ENCODE measurements at places on chromosomes 16 and 17. TPM values are rescaled to one million over a fixed set of nuclear protein-coding genes. Genes with fewer than 3 reads are reported as not detected.

Gene ANKRD40CL
- not detected for polyA plus RNA-seq

Gene CCL22
- polyA plus RNA-seq, result not detected

Gene SMIM36
- polyA plus RNA-seq, result not detected

- no peak for DNase-seq
Measured at GRCh38 chr16:11386791-11387546, 41.7 kb downstream of the RMI2 start.

- no peak for DNase-seq
Measured at GRCh38 chr16:79656553-79657115, 56.1 kb upstream of the MAF start.

DNA sequence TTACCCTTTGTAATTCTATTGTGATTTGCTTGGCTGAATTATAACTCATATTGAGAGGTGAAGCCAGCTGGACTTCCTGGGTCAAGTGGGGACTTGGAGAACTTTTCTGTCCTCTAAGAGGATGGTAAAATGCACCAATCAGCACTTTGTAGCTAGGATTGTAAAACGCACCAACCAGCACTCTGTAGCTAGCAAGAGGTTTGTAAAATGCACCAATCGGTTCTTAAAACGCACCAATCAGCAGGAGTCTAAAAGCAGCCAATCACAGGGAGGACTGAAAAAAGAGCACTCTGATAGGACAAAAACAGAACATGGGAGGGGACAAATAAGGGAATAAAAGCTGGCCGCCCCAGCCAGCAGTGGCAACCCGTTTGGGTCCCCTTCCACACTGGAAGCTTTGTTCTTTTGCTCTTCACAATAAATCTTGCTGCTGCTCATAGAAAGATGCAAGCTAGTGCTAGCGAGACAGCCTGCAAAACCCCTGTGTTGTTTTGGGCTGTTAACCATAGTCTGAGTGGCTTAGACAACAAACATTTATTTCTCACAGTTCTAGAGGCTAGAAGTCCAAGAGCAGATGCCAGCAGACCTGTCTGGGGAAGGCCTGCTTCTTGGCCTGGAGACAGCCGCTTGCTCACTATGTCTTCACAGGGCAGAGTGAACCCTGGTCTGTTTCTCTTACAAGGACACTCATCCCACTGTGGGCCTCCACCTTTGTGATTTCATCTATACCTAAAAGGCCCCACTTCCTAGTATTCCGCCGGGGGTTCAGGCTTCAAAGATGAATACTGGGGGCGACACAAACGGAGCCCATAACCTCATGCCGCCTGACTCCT, 39.0 kb upstream of the CRISPLD2 start:
- no peak for DNase-seq

DNA sequence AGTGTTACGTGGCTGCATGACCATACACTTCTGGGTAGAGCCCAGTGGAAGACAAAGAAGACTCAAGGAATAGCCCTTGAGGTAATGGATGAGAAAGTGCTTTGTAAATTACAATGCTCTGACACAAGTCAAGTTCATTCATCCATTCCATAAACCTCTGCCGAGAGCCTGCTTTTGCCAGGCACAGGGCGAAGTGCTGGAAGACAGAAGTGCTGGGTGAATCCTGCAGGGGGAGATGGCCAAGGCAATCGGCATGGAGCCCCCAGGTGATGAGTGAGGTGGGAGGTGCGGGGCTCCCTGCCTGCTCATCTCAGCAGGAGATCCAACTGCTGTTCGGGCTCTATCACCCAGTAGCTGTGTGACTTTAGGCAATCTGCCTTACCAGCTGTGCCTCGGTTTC, 2.8 kb upstream of the SOCS3 start:
- DNase-seq, result no peak

- DNase-seq, result no peak
Measured at GRCh38 chr17:46976626-46977270, 2.3 kb downstream of the RPRML start.

DNA sequence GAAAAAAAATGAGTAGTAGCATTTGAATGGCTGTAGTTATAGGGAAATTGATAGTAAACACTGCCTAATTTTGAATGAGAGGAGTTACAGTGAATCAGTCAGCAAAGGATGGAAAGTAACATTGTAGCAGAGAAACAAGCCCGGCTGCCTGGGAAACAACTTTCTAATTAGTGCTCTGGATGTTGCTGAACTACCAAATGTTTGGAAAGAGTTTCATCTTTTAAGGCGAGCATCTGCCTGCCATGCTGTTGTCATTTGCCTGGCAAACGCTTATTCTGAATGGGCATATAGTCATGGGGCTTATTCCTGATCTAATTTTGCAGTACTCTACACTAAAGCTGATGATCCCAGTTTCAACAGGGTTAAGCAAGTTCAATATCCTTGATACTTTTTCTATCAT, 138.6 kb downstream of the CDH11 start:
- DNase-seq, result no peak

GRCh38 chr17:51423421-51424160, 163.2 kb downstream of the UTP18 start:
- no peak for DNase-seq

DNA sequence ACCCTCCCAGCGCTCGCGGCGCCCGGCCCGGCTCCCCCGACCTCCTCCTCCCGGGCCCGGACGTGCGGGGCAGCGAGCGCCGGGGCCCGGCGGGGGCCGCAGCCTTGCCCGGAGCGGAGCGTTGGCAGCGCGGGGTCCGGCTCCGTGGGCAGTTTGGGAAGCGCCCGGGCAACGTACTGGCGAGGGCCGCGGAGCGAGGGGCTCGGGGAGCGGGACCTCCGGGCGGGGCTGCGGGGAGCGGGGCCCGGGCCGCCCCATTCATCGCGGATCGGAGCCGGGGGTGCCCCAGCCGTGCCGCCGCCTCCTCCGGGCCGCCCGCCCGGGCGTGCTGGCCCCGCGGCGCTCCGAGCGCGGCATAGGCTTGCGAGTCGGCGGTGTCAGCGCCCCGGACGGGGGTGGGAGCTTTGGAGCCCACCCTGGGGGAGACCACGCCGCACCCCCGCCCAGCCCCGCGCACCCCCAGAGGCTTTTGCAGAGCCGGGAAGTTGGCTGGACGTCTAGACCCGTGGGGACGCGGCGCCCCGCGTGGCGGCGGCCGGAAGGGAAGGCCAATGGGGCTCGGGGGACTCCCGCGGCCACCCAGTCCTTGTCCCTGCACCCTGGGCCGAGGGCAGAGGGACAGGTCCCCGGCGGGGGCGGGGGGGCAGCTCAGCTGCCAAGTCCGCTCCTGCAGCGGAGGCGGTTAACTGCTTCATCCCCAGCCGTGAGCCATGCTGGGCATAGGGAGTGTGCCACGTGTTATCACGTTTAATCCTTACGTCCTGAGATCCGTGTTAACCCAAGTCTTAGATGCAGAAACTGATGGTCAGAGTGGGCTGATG, 852 bp downstream of the ZNF469 start:
- no peak for DNase-seq

GRCh38 chr17:61310590-61310989, 89.1 kb upstream of the TBX2 start:
- no peak for DNase-seq
